Choroid plexus epithelial cell (primary cell): ENCODE measurements at places on chromosomes 12 and 14.

DNA sequence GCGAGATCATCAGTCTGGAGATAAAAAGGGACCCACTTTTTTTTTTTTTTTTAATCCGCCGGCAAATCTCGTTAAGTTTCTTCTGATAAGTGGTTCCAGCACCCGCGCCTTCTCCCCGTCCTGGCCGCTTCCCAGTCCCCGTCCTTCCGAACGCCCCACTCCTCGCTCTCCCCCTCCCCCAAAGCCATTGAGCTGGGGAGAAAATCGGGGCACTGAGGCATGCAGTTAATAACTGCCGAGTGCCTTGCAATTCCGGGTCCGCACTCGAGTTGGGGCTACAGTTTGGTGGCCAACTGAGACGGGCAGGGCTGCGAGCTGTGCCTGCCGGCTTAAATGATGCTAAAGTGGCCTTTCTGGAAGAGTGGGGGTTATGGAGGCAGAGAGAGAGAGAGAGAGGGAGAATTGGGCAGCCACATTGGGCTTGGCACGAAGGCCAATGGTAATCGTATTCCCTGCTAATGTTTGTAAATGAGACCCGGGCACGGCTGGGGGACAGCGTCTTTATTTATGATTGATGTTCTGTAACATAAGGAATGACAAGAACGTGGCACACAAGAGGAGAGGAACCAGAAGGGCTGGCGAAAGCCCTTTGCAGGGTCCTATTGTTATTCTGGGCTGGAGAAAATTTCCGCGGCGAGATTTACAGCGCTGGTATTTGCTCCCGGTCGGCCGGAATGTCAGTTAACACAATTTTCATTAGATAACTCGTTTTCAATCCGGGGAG lies 115.4 kb upstream of the MYL2 start:
- no peak for DNase-seq

- DNase-seq, result no peak
Measured at GRCh38 chr12:69822201-69822860, 2.7 kb upstream of the MYRFL start.

DNA sequence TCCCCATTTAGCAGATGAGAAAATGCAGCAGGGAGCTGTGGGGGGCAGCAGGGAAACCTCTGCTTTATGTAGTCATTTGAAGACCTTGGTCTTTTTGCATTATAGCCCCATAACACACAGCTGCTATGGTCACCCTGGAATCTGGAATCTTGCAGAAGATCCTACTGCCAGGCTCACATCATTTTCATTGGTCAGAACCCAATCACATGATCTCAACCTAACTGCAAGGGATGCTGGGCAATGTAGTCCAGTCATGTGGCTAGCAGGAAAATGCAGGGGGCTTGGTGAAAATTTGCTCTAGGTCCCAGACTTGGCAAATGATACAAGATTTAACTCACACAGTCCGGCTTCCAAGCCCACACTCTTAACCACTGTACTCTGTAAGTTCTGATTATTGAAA lies 1028.7 kb downstream of the AACS start:
- DNase-seq, result peak; percentile 6

GRCh38 chr14:92892589-92892988 lies 30.4 kb upstream of the CHGA start:
- no peak for DNase-seq

DNA sequence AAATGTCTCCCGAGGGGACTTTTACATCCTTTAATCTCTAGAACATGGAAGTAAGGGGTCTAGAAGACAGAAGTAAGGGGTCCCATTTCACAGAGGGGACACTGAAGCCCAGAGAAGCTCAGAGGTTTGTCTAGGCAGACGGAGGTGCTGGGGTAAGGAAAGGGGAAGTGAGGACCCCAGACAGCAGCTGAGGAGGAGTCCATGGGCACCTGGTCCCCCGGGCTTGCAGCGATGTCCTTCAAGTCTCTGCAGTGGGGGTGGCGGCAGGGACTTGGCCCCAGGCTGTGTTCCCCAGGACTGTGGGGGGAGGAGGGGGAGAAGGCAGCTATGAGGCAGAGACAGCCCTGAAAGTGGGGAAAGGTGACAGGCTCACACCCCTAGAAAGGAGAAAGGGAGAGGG lies 30.7 kb downstream of the DTX1 start:
- DNase-seq, result no peak

- peak; percentile 92 for DNase-seq
Measured at GRCh38 chr14:75123991-75124390, 2.9 kb downstream of the NEK9 start.

DNA sequence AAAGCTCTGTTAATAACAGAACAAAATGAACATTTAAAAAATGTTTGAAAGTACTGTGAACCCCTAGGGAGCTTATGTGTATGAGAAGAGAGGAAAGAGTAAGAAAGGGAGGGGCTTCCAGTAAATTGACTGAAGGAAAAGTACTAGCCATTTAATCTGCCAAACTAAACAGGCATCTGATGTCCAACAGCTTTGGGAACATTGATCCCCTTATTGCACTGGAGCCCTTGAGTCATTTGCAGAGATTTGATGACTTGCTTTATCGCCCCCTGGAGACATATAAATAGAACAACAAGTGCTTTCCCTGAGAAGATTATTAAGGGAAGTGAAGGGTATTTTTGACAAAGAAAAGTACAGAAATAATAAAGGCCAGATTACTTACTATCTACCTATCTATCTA lies 319.3 kb upstream of the NOVA1 start:
- DNase-seq, result peak; percentile 71

GRCh38 chr14:33062476-33062875 lies 123.8 kb downstream of the NPAS3 start:
- DNase-seq, result no peak

DNA sequence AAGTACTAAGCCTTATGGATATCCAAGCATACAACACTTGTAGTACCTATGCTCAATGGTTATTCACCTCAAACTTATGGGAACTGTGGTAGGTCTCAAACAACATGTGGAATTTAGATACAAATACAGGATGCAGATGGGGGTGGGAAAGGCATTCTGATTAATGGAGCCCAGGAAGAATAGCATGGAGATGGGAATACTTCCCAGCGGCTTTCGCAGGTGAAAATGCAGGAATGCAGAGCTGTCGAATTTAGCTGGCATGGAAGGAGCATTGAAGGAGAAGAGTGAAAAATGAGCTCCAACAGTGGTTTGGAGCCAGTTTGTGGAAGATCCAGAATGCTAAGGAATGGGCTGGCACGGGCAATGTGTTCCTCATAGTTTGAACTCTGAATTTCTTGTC lies 89.9 kb downstream of the NKX2-1 start:
- DNase-seq, result no peak

- DNase-seq, result no peak
Measured at GRCh38 chr14:61889914-61890351, 127.7 kb downstream of the SNAPC1 start.

GRCh38 chr14:85566603-85567002 lies 36.7 kb downstream of the FLRT2 start:
- DNase-seq, result peak; percentile 85

- DNase-seq, result no peak
Measured at GRCh38 chr14:31968956-31969698, 108.0 kb upstream of the ARHGAP5 start.

GRCh38 chr12:109758426-109759420 lies 45.1 kb downstream of the FAM222A start:
- DNase-seq, result no peak

DNA sequence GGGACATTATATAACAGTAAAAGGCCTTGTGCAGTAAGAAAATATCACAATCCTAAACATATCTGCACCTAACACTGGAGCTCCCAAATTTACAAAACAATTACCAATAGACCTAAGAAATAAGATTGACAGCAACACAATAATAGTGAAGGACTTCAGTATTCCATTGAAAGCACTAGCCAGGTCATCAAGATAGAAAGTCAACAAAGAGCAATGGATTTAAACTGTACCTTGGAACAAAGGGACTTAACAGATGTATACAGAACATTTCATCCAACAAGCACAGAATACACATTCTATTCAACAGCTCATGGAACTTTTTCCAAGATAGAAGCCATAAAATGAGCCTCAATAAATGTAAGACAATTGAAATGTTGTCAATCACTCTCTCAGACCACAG lies 209.5 kb upstream of the ARHGAP5 start:
- no peak for DNase-seq

DNA sequence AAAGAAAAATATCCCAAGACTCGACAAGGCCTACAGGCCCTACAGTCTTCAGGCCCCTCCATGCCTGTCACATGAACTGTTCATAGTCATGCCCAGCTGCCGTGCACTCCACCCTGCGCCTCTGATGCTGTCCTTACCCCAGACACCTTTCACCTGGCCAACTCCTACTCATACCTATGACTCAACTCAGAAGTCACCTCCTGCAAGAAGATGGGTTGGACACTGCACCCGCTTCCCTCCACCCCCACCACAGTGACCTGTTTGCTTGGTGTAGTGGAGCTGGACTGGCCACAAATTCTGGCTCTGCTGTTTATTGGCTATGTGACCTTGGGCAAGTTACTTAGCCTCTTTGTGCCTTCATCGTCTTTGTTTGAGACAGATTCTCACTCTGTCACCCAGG lies 56.2 kb downstream of the PHETA1 start:
- DNase-seq, result no peak
